ENCODE measurements at places on chromosomes 4 and X.

- no peak for DNase-seq
Measured at GRCh38 chr4:71449040-71449439, 110.2 kb downstream of the SLC4A4 start.

DNA sequence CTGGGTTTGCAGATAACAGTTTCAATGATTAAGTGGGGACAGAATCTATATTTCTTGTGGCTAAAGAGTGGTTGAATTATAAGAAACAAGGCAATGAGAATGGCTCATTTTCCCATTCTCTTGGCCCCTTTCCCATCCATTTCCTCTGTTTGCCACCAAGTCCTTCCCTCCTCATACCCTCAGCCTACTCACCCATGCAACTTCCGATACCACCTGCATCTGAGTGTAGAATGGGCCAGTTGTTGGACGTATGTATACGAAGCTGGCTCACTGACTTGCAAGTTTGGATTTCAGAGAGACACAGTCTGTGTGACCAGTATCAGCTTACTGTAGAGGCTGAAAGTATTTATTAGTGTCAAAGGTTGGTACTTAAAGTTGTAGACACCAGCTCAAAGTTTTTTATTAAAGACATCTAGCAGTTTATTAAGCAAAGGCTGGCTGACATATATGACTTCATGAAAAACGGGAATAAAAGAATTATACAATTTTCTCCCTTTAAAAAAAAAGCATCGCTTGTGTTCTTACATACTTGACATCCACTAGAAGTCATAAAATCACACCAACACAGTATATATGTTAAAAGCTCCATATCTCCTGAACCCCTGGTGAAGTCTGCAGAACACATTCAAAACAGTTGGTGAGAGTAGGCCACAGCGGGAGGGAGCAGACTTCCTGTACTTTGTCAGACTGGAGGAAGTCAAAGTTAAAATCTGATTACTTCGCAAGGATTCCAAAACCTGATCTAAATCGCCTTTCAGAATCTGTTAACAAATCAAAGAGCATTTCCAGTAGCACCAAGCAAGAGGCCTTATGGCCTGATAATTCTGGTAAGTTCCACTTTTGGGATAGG lies 22.4 kb upstream of the STIM2 start:
- no peak for DNase-seq

GRCh38 chrX:152428120-152428519 lies 23.0 kb downstream of the GABRA3 start:
- DNase-seq: no peak

- DNase-seq: no peak
Measured at GRCh38 chrX:138856881-138857604, 145.5 kb upstream of the FGF13 start.

DNA sequence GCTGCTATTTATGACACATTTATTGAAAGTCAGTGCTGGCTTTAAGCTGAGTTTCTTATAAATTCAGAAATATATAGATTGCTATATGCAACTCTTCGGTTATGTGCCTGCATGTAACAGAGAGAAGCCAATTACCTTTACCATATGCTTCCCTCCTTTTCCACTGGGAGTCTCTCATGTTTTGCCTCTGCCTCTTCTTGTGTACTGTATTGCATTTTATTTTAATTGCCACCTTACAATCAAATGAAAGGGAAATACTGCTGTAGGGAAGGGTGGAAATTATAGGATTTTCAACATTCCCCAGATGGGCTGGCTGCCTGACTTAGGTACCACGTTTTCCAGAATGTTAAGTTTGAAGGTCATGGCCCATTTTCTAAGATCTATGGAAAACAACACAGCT lies 655.4 kb upstream of the SLIT2 start:
- no peak for DNase-seq

DNA sequence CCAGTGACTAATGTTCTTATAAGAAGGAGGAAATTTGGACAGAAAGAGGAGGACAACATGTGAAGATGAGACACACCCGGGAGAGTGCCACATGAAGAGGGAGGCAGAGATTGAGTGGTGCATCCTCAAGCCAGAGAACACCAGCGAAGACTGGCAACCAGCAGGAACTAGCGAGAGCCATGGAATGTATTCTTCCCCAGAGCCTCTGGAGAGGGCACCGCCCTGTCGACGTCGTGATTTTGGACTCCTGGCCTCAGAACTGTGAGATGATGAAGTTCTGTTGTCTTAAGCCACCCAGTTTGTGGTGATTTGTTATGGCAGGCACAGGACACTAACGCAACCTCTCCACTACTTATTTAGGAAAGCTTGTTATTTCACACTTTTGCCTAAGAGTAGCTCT lies 196.0 kb upstream of the TLL1 start:
- DNase-seq: no peak

DNA sequence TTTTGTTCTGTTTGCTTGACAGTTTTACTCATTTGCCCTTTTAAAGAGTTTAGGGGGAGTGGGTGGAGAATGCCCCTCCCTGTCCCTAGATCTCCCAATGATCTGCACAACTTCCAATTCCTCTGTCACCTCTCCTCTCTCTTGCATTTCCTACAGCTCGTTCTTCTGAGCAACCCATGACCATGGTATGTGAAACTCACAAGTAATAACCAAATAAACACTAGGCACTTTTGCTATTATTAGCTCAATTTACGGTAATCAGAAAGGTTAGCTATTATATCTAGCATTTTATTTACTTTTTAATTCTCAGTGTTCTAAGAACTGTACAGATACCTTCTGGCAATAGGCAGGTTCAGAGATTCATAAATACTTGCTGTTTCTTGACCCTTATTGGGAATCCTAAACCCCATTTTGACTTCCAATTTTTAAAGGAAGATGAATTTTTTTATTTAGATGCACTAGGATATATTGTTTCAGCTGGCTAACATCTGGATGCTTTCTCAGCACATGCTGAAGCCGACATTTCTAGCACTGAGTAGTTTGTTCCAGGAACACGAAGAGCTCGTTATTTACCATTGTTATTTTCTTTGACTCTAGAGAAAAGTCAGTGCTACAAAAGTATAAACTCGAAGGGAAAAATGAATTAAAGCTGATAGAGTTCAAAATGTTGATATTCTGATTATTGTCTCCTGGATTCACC lies 194.7 kb upstream of the TLL1 start:
- no peak for DNase-seq

DNA sequence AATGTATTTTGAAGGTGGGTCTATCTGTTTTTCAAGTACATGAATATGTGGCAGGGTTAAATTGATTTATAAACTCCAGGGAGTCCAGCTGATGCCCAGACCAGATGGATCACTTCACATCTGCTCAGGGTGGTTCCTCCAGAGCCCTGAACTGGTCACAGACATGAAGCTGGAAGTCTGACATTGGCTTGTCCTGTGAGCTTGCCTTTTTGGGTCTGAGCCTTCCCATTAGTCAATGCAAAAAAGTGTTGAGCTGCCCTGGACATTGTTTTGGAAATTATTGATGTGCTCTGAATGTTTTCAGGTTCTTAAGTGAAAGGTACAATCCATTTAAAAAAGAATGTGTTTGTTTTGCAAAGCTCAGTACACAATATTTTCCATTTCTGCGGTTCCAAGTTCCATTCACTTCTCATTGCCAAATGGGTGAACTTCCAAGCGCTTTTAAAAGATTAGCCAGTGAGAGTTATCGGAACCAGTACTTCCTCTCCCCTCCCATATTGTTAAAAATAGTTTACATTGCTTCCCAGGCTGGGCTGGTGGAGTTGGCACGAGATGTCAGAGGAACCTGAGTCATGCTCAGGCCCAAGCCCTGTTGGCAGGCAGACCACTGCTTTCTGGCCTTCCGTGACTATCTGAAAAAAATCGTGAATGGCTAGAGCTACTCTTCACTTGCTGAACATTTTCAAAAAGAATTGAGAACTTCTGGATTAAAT lies 52.1 kb downstream of the PDGFRA start:
- DNase-seq: no peak

DNA sequence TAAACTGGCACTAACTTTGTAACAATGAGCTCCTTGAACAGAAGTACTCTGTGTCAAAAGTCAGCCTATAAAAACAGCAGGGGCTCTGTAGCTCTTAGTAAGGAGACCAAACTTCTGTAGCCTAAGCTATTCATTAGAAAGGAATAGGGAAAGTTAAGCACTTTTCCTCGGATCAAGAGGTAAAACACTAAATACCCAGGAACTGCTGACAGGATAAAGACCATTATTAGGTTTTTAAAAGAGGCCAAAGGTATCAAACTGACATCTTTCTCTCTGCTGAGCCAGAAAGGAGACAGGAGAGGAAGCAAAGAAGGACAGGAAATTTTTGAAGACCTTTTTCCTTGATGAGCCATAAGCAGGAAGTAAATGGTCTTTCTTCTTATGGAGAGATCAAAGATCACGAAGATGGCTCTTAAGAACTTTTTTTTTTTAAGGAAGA lies 31.9 kb downstream of the ANAPC10 start:
- DNase-seq: no peak

DNA sequence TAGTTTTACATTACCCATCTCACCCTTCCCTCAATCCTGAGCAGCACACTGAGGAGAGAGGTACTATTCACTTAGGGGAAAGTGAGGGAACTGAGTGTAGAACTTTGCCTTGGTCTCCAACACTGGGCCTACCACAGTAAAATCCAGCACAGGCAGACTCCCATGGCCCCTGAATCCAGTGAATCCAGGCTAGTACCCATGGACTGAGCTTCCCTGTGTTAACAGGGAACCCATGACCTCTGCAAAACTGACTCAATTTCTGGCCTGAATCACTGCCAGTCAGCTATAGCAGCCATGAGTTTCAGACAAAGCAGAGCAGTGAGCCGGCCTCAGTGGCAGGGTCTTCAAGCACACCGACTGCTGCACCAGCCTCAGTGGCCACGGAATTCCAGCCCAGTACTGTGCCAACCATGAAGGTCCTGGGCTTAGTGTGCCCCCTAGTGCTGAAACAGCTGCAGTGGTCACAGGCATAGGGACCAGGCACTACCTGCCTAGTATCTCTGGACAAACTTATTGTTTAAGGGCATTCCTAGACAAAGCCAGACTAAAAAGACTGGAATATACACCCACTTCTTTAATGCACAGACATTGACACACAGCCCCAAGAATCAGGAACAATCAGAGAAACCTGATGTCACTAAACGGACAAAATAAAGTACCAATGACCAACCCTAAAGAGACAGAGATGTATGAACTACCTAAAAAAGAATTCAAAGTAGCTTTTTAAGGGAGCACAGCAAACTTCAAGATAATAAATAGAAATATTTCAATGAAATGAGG lies 127.4 kb upstream of the RPL34 start:
- DNase-seq: peak; percentile 48

- DNase-seq: no peak
Measured at GRCh38 chrX:75603833-75604232, 81.0 kb upstream of the ZDHHC15 start.

DNA sequence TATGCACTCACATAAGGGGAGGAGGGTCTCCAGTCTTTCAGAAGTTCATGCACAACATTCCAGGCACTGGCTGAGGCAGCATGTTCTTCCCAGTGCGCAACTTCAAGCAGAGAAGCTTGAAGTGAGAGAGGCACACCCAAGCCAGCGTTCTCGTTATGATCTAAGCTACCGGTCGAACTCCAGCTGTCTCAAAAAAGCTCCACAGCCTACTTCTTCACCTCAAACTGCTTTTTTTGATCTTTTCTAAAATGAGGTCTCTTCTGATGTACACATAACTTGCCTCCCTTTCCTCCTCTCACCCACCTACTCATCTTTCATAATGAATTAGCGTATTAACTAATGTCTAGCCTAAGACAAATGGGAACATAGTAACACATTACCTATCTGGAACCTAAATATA lies 25.3 kb downstream of the GPC4 start:
- DNase-seq: no peak

- DNase-seq: no peak
Measured at GRCh38 chrX:110001740-110002299, 1.1 kb upstream of the TMEM164 start.

- DNase-seq: no peak
Measured at GRCh38 chr4:76729980-76730379, 168.0 kb downstream of the SOWAHB start.
